ENCODE measurements at places on chromosomes 2 and 18.
A peak's percentile ranks its signal among the peaks of the same experiment; 100 is the strongest.

DNA sequence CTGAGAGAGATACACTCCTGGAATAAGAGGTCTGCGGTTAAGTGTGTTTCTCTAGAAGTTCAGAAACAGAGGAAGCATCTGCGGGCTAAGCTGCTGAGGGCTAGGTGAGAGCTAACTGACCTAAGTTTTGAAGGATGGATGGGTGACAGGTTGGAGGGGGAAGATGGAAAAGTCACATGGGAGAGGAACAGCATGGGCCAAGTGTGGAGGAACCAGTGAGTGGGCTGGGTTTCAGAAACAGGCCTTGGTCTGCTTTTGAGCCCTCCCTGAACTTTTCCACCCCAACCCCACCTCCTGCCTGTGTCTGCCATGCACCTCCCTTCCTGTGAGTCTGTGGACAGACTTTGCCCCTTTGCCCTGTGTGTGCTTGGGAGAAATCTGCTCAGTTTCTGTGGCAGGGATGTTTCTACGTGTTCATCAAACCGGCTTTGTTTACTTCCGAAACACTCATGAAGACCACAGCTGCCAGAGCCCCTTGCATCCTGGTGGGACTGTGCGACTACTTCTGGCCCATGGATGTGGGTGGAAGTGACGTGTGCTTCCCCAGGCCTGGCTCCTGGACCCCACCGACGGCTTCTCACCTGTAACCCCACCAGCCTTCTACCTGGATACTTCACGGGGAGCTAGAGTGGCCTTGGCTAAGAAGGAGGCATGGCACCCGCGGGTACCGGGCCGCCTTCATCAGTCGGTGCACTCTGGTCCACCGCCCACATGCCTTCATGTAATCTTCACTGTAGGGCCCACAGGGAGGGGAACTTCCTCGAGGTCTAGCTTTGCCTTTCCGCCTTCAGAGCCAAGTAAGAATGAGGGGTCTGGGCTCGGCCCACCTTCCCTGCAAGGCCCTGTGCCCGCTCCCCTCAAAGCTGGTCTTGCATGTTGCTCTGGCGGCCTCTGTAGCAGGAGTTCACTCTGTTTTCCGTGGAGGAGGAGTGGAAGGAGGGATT, 1.4 kb upstream of the HPCAL1 start:
- no peak for DNase-seq

GRCh38 chr2:34143149-34143548, 544.0 kb upstream of the FAM98A start:
- no peak for DNase-seq

- no peak for DNase-seq
These were observed 23.5 kb upstream of the RPL37A start for GRCh38 chr2:216474925-216475670.

DNA sequence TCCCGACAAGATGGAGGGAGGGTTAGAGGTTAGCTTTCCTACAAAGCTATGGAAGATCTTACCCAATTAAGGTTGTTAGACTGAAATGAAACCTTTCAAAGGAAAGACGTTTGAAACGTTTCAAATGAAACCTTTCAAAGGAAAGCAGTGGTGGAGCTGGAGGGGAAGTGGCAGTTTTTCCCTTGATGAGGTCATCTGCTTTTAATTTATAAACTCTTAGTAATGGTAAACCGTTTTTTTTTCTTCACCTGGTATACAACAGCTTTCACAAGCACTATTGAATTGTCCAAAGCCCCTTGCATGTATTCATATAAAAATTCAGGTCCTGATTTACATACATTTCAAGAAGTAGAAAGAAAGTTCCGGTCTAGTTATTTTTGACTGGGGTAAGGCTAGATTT, 7.4 kb downstream of the PMAIP1 start:
- DNase-seq, result no peak

GRCh38 chr2:170076189-170076588, 101.8 kb upstream of the MYO3B start:
- DNase-seq, result no peak

DNA sequence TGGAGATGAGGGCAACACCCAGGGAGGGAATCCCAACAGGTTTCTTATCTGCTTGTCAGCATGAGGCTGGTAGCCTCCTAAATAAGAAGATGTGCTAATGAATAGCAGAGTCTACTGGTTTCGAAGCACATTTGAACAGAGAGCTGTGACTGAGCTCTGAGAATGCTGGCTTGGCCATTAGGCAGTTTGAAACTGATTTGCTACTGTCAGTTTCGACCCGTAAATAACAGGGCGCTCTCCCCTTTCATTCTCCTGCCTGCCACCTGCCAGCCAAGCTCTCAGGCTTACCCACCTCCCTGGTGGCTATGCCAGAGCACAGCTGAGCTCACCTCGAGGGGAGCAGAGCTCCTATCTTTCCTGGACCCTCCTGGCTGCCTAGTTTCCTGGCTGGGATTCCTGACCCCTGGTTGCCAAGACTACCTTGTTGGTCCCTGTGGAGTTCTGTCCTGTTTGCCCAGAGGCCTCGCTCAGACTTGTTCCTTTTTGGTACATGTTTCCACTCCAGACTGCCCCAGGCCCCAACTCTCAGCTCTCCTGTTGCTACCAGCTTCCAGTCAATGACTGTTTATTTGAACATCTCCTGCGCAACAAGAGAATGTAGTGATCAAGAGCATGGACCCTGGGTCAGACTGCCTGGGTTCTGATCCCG, 102.3 kb upstream of the ALPP start:
- no peak for DNase-seq

DNA sequence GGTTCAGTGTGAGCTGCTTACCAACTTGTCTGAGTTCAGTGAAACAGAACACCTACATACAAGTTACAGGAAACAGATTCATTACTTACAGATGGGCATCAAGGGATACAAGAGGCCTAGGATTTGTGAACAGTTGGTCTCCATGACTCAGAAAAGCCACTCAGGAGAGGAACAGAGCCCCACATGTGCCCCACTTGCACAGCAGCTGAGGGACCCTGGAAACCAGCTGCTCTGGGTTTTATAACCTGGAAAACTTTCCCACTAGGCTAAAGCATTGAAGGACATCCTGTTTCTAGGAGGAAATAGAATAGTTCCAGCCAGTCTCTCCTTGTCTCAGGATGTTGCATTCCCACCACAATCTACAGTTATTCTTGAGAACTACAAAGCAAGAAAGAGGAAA, 530.0 kb downstream of the ZNF804A start:
- no peak for DNase-seq

DNA sequence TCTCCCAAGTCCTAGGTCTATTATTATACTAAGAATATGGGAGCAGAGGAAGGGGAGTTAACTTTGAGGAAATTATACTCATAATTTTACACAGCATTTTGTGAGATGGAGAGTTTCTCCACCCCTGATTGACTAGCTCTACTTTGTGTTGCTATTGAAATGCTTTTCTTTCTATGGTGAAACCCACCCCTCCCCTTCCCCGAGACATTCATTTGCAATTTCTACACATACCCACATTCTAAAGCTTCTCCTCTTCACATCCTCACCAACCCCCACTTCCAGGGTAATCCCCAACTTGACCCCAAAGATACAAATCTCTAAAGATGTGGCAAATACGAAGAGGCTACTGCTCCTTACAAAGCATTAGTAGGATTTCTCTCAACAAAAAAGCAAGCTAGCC, 992.2 kb downstream of the BCL11A start:
- DNase-seq, result no peak

DNA sequence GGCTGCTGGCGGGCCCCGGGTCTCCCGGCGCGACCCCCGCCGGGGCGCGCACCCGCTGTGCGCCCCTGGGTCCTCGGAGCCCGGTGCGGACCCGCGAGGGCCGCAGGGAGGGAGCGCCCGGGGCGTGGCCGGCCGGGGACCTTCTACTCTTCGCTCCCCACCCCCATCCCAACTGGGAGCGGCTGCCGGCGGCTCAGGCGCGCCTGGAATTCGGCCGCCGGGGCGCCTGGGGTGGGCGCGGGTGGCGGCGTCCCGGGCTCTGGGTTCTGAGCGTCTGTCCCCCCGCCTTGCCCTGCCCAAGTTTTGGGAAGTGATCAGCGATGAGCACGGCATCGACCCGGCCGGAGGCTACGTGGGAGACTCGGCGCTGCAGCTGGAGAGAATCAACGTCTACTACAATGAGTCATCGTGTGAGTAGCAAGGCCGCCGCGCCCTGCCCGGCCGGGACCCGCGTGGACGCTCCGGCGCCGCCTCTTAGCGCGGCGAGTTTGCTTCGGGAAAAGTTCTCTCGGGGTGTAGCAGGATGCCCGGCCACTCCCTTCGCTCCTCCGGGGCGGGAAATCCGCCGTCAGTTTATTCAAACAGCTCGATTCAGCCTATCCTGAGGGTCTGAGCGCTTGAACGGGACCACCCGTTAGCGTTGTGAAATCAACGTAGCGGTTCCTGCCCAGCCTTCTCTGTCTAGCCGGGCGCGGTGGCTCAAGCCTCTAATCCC, 502 bp downstream of the TUBB6 start:
- no peak for DNase-seq

DNA sequence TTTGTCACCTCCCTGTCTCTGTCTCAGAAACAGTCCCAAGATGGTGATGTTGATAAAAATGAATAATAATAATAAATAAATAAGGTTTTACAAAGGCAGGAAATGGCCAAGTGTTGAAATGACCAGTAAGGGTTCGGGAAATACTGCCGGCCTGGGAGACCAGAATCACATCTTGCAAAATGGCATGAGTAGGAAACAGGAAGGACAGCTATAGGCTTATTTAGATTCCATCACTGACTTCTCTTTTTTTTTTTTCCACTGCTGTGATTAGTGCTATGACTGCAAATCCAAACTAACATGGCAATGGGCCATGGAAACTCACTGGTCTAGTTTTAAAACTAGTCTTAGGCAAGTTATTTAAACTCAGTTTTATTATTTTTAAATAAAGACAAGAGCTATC, 60.6 kb downstream of the SCN1A start:
- DNase-seq, result no peak

- DNase-seq, result no peak
These were observed 165.3 kb upstream of the SMAD2 start for GRCh38 chr18:48095726-48096125.

DNA sequence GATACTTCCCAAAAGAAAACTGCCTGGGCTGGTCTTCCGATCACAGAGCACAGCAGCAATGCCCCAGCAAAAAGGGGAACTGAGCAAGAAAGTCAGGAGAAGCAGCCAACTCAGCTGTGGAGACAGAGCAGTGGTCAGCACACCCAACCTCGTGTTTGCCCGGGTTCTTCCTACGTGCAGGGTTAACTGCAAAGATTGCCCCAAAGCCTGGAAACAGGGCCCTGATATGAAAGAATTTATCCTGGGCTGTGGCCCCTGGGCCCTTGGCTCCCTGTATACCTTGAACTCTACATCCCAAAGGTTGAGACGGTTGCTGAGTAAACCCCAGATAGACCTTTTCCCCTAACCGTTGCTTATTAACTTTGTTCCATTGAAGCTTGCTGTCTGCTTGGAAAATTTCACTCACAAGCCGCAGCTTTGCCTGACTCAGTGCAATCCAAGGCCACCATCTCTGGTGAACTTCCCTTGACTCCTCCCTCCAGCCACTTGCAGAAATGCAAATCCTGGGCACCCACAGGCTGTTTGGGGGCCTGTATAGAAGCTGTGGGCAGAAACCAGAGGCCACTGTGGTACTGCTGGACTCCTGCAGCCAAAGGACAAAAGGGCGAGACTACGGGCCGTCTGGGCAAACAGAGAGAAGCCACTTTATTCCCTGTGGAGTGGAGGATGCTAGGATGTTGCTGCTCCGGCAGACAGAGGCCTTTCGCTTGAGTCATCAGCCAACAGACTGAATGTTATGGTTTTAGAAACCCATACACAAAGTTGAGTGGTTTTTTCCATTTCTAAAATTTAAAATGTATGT, 18.2 kb downstream of the NRP2 start:
- DNase-seq, result no peak

DNA sequence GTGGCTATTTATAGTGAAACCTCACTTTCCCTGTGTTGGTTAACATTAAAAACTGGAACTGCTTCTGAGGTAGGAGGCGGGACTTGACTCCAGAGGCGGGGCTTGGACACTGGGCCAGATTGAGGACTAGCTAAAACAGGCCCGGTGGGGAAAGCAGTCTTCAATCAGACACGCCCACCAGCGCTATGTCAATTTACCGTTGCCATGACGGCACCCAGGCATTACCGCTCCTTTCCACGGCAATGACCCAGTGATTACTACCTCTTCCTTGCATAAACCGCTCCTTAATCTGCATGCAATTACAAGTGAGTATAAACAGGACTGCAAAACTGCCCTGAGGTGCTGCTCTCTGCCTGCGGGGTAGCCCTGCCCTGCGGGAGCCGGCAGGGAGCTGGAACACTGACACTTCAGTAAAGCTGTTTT, 35.3 kb downstream of the LRRFIP1 start:
- DNase-seq, result peak; percentile 39

- DNase-seq, result no peak
These were observed 26.0 kb downstream of the ACADL start for GRCh38 chr2:210199186-210199765.

GRCh38 chr2:104641786-104642185, 212.1 kb upstream of the POU3F3 start:
- DNase-seq, result no peak

DNA sequence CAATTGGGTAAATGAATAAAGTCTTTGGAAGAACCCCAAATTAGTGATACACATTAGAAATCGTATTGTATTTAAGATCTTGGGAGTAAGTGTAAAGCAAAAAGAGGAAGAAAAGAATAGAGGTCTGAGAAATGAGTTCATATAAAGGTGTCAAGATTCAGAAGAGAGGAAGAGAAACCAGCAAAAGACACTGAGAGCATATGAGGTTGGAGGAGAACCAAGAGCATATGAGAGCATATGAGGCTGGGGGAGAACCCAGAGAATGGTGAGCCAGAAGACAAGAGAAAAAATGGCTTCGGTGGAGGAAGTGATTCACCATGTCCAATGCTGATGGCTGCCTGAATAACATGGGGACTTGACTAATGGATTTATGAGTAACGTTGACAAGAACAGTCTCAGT, 620.1 kb upstream of the GCFC2 start:
- no peak for DNase-seq

GRCh38 chr18:63684718-63685117, 18.0 kb upstream of the SERPINB11 start:
- DNase-seq, result no peak

- DNase-seq, result no peak
These were observed 2.5 kb downstream of the CRIM1 start for GRCh38 chr2:36357847-36358659.

- DNase-seq, result no peak
These were observed 404.3 kb downstream of the ZNF521 start for GRCh38 chr18:24947521-24948305.

GRCh38 chr18:48662011-48662661, 123.3 kb downstream of the CTIF start:
- DNase-seq, result no peak

GRCh38 chr18:11511434-11512095, 97.8 kb upstream of the SLC35G4 start:
- DNase-seq, result no peak

DNA sequence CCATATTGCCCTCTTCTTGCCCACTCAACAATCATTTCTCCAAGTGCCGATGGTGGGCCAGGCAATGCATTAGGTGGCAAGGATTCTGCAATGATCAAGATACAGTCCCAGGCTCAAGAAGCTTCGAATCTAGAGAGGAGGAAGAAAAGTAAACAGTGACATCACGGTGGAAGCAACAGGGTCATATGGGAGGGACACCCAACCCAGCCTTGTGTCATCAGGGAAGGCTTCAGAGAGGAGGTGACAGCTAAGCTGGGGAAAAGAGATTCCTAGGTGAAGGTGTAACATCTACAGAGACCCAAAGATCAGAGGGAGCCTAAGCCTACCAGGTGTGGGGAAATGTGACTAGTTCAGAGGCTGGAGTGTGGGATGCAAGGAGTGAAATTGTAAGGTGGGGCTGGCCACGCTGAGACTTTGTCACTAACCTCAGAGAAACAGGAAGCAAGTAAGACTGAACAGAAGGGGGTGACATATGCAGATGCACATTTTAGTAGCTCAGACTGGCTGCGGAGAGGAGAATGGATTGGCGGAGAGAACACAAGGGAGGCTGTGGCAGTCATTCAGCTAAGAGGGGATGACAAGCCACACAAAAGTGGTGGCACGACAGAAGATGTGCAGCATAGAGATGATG, 104.9 kb downstream of the ANKRD44 start:
- DNase-seq, result peak; percentile 55
